ENCODE measurements at places on chromosomes 6 and 20.

DNA sequence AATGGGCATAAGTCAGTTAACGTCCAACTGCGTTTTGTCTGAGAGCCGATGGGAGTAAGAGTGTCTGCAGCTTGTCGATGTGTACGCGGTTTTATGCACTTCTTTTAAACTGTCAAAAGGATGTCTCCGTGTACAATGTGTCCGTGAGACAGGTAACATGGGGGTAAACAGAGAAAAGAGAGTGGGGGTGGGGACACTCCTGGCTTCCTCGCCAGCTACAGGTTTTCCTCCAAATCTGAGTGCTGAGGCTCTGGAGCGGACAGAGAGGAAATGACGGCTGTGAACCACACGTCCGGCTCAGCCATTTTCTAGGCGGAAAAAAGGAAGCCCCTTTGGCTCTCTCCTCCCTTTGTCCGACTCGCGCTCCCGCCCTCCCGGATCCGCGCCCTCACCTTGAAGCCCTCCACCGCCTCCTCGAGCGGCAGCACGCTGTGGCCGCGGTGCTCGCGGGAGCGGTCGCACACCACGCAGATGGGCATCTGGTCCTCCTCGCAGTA lies 916 bp downstream of the TRIM27 start:
- DNase-seq: peak; percentile 69

DNA sequence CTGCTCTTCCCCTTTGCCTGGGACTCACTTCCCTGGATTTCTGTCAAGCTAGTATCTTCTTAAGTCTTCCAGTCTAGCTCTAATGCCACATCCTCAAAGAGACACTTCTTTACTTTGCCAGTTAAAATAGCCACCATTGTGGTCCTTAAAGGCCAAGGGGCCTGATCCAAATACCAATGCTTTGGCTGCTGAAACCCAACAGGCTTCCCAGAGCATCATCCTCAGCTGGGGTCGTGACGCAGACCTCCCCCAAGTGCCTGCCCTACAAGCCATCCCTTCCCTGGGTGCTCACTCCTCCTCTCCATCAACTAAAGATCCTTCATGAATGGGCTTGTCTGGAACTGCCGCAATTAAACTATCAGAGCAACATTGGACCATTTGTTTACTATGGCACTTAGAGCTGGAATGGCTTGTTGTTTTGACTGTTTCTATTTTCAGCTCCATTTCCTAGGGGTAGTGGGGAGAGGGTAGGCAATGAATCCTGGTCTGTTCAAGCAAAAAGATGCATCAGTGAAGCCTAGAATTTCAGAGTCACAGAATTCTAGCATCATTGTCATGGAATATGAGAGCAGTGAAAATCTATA lies 79.6 kb upstream of the SIRPA start:
- no peak for DNase-seq

GRCh38 chr6:126227833-126228702 lies 111.8 kb upstream of the CENPW start:
- peak; percentile 22 for DNase-seq

- DNase-seq: no peak
These were observed 46.9 kb upstream of the POPDC3 start for GRCh38 chr6:105226598-105227294.

DNA sequence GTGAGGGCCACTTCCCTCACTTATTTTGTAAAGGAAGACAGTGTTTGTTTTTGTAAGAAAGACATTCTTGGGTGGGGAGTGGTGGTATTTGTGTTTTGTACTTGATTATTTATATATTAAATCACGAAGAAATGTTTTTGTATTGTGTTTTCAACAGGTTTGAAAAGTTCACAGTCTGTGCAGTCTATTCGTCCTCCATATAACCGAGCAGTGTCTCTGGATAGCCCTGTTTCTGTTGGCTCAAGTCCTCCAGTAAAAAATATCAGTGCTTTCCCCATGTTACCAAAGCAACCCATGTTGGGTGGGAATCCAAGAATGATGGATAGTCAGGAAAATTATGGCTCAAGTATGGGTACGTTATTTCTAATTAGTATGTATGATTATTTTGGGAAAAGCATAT lies 137.2 kb downstream of the NCOA3 start:
- no peak for DNase-seq

DNA sequence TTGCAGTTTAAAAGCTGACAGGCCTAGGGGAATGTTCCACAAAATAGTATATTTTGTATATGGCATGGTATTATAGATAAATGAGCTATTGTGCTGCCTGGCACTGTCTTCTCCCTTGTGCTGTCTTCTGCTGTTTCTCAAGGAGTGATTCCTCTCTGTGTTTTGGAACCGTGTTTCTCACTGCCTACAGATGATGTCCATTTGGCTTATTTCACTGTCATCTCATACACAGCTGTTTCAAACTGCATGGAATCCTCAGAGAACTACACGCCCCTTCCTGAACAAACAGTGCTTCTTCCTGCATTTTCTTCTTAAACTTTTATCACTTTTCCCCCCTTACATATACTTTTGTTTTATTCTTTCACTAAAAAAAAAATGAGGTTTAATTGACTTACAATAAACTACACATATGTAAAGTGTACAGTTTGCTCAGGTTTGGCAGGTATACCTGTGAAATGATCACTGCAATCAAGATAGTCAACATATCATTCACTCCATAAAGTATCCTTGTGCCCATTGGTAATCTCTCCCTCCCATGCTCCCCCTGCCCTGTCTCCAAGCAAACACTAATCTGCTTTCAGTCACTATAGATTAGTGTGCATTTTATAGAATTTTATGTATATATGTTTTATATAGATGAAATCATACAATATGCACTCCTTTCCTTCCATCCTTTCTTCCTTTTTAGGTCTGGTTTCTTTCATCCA lies 43.0 kb downstream of the CBFA2T2 start:
- no peak for DNase-seq

DNA sequence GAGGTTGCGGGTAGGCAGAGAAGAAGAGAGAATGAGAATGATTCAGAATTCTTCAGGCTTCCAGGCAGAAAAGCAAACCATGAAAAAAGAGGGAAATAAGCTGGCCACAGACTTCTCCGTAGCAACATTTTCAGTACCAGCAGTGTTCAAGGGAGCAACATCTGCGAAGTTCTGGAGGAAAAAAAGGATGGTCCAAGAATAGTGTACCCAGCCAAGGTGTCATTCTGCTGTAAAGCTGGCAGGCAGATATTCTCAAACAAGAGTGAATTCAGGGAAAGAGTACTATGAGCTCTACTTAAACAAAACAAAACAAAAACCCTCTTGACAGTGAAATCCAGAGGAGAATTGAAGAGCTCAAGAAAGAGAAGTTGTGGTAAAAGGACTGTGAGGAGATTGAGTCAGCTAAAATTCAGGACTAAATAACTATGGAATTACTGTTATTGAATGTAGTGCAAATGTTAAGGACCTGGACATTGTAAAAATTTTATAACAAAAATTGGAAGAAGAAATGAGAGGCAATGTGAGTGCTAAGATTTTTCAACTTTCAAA lies 86.5 kb downstream of the ATRN start:
- no peak for DNase-seq

DNA sequence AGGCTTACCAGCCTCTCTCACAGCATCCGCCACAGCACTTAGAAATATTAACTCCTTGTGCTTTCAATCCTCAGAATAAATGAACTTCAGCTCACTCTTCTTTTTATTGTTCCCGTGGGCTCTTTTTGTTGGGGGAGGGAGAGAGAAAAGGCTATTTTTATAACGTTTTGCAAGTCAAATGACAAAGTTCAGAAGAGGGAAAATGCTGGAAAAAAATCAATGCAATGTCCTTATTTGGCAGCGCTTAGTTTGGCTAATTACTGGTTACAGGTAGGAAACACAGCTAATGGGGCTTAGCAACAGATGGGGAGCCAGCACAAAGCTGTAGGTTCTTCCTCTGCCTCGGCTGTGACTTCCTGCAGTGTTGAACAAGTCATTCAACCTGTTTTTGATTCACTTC lies 1067.0 kb upstream of the MAP3K7 start:
- DNase-seq: no peak

DNA sequence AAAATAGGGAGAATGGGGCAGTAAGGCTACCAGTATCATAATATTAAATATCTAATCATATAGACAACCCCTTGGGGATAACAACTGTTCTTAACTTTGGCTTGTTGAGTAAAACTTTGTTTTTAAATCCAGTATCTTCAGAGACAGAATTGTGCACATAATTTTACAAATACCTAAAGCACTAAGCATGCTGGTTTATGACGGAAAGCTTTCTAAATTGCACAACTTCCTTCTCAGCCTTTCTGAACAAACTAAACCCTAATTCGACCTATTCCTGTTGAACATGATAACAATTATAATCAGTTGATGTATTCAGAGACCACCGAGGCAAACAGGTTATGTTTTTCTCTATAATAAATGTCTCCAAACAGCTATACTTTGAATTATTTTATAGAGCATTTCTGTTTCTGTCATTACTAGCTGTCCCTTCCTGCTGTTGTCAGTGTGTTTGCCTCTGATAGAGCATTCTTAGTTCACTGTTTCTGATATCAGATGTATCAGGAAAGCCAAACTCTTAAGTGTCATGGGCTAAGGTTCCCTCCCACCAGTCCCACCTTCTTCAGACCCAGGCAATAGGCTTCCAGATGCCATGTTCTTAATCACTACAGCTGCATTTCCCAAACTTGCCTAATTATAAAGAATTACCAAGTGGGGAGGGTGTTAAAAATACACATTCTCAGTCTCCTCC lies 8.7 kb downstream of the ZHX3 start:
- no peak for DNase-seq

GRCh38 chr6:163728442-163729126 lies 314.1 kb downstream of the QKI start:
- DNase-seq: no peak

- DNase-seq: no peak
These were observed 29.9 kb upstream of the ADIG start for GRCh38 chr20:38551056-38551626.

DNA sequence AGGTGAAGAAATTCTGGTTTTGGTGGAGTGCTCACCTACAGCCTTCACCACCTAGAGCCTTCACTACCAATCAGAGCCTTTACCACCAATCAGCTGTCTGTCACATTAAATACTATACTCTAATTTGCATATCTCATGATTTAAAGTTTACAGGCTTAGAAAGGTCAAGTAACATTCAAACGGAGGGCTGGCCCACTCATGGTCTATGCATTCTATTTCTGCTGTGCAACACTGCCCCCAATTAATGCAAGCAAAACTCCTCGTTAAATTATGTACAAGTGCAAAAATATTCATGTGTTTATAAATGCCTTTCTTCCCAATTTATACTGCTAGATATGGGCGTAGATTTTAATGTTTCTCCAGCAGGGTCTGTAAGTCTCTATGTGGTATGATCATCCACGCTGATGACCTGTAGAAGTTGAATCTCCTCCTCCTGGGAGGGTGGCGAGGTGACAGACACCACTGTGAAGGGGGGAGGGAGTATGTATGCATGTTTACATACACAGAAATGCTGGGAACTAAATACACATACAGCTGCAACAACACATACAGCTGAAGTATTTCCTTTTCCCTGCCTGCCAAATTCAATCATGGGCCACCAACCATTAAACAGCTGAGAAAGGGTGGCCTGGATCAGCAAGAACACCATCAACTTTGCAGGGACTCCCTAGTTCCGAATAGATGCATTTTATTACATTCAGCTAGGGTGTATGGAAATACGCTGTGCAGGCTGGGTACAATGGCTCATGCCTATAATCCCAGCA lies 13.1 kb downstream of the RRAGD start:
- DNase-seq: no peak

- DNase-seq: no peak
These were observed 11.1 kb downstream of the CDH4 start for GRCh38 chr20:61263084-61263695.

DNA sequence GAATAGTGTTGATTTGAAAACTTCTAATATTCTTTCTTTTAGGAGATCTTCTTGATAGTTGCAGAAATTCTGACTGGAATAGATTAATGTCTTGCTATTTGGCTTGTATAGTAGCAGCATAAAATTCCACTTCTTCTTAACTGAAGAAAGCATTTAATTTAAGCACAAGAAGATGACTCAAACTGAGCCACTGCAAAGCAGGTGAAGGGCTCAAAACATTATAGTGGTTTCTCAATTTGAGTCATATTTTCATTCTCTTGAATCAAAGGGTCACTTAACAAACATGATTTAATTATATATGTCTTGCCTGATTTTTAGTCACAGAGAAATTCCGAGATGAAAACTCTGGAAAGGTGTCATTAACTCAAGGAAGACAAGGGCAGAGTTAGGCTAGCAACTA lies 239.3 kb downstream of the ZNF217 start:
- DNase-seq: no peak

GRCh38 chr6:10884245-10884972 lies 2.4 kb upstream of the SYCP2L start:
- no peak for DNase-seq

- no peak for DNase-seq
These were observed 44.1 kb upstream of the MOXD1 start for GRCh38 chr6:132445201-132445951.

DNA sequence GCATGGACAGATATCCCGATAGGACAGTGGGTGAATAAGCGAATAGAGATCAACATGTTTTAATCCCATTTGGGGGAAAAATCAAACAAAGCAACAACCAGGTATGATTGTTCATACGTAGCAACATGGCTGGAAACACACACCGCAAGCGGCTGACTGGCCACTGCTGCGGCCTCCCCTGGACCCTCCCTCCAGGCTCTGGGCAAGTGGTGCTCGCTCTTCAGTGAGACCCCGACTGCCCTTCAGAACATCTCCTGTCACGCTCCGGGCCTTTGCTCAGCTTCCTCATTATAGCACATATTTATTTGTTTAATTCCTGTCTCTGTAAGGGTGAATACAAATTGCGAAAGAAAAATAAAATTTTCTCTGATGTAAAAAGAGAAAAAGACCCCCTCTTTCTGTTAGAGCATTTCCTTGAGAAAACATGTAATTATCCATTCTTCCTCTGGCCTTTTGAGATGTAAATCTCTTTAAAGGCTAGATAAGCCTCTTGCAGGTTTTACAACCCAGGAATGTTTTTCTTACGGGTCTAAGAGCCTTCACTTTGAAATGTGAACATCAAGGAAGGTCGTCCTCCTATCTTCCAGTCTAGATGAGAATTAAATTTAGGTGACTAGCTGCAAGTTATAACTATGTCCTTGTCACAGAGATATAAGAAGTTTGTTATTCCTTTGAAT lies 11.0 kb upstream of the FAM210B start:
- DNase-seq: no peak

DNA sequence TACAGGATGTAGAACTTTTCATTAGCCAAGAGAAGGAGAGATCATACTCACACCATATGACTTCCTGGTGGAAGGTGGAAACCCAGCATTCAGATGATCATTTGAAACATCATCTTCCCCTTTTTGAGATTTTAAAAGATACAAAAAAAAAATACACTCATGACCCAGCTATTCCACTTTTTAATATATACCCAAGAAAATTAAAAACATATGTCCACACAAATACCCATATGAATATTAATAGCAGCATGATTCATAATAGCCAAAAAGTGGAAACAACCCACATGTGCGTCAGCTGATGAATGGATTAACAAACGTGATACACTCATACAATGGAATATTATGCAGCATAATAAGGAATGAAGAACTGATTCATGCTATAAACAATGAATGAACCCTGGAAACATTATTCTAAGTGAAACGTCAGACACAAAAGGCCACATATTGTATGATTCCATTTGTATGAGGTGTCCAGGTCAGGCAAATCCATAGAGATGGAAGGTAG lies 130.0 kb upstream of the SGK1 start:
- no peak for DNase-seq

GRCh38 chr6:77844822-77845221 lies 192.0 kb downstream of the MEI4 start:
- no peak for DNase-seq

- no peak for DNase-seq
These were observed 10.1 kb downstream of the JARID2 start for GRCh38 chr6:15255909-15256395.
